Stimulated activated CD8-positive, alpha-beta memory T cell treated with anti-CD3 and anti-CD28 coated beads, Interleukin-7, amount 100 ng/mL, for 1 hour (primary cell): ENCODE measurements at places on chromosomes 2 and 18.

DNA sequence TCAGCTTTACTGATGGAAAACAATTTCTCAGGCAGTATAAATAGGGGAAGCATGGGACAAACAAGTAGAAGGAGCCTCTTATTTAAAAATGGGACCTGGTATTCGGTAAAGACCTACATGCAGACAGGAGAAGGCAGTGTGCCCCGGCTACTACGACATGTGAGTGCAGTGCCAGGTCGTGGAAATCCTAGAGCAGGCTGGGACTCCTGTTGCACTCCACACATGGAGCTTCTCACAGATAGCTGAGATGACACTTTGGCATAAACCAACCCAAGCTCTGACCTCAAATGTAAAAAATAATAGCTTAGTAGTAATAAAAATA lies 885 bp upstream of the DSEL start:
- no peak for DNase-seq

- no peak for DNase-seq
These were observed 92.4 kb downstream of the NCK2 start for GRCh38 chr2:105836840-105837692.

- DNase-seq = no peak
These were observed 155.3 kb upstream of the TWIST2 start for GRCh38 chr2:238692562-238692961.

- no peak for DNase-seq
These were observed 678.4 kb upstream of the VRK2 start for GRCh38 chr2:57368190-57368589.

- DNase-seq = no peak
These were observed 23.6 kb downstream of the FAM171B start for GRCh38 chr2:186717320-186718007.

DNA sequence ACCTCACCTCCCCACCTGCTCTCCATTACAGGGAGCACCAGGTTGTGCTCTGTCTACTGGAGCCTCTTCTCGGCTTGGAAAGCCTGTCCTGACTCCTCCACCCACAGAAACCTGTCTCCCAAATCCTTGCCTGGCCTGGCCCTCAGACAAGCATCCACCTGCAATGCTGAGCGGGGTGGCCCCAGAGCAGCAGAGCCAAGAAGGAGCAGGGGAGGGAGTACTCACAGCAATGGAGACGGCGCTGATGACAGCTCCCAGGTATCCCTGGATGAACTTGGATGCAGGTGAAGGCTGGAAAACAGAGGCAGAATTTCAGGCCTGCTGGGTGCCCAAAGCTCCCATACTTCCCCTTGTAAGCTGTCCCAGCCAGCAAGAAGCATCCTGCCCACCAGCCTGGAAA lies 72.8 kb downstream of the SFXN5 start:
- no peak for DNase-seq

GRCh38 chr2:224268441-224268840 lies 133.5 kb downstream of the FAM124B start:
- no peak for DNase-seq

- DNase-seq = no peak
These were observed 125.5 kb upstream of the EPC2 start for GRCh38 chr2:148519013-148519412.

DNA sequence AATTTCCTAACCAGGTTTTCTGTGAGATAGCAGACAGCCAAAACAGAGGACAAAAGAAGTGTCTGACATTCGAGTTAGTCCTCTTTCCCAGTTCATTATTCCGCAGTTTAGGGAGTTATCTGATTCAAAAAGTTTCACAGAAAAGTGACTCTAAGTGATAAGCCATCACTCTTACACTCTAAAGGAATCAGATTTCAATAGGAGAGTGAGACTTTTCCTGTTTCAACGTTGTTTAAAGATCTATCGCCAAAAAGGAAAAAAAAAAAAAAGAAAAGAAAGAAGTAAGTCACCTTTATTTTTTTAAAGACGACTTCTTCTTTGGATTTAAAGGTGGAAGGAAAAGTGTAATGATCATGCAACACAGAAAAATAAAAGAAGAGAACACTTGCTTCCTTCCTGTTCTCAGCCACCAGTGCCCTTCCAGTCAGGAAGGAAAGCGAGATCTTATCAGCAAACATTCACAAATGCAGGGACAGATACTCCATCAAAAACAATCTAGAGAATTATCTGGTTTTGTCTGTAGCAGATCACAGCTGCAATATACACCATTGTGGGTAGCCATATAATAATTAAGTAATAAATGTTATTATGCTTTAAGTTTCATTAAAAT lies 49.8 kb downstream of the TFPI start:
- DNase-seq = no peak

- no peak for DNase-seq
These were observed 223.7 kb downstream of the CYP26B1 start for GRCh38 chr2:71923887-71924533.

DNA sequence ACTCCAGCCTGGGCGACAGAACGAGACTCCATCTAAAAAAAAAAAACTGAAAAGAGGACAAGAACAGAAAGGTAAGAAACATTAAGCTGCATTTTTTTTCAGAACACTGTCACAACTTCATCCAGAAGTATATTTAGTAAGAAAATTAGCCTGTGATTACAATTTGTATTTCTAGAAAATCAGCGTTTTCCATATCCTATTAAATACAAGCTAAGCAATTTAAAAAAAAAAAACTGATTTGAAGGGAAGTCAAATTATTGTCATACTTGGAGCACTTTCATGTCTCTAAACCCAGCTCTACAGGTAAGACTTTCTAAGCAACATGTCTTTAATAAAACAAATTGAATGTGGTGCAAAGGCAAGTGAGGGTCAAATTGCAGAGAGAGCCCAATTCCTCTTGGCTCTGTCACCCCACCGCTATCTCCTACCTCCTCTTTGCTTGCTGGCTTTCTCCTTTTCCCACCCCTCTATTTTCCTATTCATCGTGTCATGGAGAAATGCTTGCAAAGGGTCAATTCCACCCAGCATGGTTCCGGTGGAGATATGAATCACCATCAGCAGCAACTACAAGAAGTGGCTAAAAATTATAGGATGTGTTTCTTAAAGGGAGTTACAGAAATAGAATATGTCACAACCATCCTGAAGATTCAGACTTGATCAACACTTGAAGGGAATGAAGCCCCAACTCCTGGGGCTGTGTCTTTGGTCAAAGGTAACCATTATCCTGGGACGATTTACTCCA lies 68.4 kb upstream of the BCL11A start:
- DNase-seq = no peak

DNA sequence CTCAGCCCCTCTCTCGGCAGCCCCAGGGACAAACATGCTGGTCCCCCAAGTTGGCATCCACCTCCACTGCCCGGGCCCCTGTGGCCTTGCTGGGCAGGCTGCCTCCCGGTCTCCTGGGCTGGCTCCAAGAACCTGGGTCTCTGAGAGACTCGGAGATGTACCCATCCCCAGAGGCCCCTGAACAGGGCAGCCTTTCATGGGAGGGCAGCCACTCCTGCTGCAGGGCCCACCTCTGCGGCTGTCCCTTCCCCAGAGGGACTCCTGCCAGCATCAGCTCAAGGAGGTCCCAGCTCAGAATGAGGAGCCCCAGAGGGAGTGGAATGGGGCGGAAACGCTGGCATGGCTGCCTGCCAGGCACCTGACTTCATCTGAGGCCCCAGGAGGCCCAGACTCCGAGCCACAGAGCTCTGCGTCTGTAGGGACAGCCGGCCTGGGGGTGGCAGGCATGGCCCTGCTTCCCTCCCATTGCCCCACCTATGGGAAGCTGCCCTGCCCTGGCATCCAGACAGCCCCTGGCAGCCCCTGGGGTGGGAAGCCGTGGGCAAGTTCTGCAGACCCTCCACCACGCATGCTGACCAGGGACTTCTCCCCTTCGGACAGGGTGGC lies 857 bp upstream of the CROCC2 start:
- DNase-seq = no peak

- no peak for DNase-seq
These were observed 38.3 kb downstream of the CRACDL start for GRCh38 chr2:98897746-98898145.

DNA sequence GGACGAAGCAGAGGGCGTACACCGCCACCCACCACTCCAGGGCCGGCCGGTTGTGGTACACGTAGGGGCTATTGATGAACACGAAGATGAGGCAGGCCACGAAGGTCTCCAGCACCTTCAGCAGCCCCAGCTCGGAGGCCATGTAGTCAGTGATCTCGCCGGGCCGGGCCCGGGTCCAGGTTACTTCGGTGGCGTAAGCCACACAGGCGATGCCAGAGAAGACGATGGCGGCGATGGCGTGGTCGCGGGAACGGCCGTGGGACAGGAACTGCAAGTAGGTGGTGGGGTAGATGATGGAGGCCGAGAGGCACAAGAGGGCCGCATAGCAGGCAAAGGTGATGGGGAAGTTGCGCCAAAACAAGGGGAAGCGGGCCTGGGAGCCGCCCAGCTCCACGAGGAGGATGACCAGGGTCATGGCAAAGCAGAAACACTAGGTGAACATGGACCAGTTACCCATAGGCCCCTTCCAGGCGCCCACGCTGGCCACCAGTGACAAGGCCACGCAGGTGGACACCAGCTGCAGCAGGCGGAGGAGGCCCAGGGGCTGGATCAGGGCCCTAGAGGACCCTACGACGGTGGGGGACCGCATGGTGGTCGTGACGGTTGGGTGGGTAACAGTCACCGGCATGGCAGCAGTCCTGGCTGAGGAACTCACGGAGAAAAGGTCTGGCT lies 128.4 kb upstream of the FAM98A start:
- no peak for DNase-seq
